ENCODE measurements at places on chromosomes 2 and 18.

GRCh38 chr18:42179542-42180121 lies 224.6 kb downstream of the PIK3C3 start:
- no peak for DNase-seq

- no peak for DNase-seq
Observed at GRCh38 chr18:54612237-54612636, 21.2 kb downstream of the DYNAP start.

DNA sequence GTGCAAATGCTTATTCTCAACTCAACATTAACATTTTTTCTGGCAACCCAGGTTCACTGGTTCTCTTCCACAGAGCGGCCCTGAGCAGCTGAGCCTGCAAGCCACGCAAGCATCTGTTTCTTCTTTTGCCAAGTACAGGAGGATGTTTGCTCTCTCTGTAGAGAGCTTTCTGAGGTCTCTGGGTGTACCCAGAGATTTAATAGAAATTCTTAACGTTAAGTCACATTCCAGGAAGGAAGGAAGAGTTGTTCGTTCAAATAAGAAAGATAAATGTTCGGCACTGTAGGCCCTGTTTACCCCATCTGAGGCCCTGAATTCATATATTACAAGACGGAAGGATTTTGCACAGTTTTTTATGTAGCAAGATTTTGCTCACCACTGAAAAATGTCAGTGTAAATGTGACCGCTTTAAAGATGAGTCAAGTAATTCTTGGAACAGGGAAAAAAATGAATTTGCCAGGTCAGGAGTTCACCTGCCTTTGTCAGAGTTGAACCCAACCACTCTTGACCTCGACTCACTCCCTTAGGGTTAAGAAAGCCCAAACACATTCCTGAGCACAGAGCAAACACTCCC lies 30.1 kb downstream of the KCTD18 start:
- no peak for DNase-seq

GRCh38 chr2:147027436-147027835 lies 817.4 kb upstream of the ACVR2A start:
- DNase-seq: no peak

DNA sequence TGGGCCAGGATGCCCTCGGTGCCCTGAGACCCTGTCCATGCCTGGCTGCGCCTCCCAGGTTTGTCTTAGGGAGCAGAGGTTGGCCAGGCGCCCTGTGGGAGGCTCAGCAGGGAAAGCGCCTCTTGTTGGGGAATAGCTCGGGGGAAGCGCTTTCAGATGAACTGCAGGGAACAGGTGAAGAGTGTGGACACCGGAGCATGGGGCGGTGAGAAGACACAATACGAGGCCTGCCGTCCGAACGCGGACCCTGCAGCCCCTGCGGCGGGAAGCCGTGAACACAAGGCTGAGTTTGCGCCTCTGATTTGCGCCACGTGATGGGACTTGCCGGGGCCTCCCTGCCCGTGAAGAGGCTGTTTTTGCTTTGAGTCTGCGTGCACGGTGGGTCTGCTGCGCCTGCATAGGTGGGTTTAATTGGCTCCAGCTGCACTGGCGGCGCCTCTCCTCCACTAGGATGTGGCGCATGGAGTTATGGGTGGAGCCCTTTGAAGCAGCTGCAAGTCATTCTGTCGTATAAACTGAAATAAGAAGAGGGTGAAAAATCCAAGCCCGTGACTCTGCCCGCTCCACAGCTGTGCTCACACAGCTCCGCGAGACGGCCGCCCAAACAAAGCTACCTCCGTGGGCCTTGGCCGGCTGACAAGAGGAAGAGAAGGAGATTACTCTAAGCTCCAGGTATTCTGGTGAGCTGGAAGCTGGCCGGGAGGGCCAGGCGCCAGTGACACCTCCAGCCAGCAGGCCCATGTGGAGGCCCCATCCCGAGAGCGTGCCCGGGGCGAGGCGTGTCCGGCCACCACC lies 103.5 kb upstream of the CTDP1 start:
- DNase-seq: no peak

GRCh38 chr2:76930056-76930744 lies 592.0 kb downstream of the LRRTM4 start:
- no peak for DNase-seq

- no peak for DNase-seq
Observed at GRCh38 chr18:31591628-31592027, at the start of gene TTR. TSS of gene TTR (plus strand) at chr18:31591877. CDS start at chr18:31591903, 26 bp downstream.

- DNase-seq: no peak
Observed at GRCh38 chr2:108354136-108354535, 23.6 kb upstream of the SULT1C4 start.

GRCh38 chr18:46246101-46246500 lies 141.9 kb downstream of the HAUS1 start:
- DNase-seq: no peak

DNA sequence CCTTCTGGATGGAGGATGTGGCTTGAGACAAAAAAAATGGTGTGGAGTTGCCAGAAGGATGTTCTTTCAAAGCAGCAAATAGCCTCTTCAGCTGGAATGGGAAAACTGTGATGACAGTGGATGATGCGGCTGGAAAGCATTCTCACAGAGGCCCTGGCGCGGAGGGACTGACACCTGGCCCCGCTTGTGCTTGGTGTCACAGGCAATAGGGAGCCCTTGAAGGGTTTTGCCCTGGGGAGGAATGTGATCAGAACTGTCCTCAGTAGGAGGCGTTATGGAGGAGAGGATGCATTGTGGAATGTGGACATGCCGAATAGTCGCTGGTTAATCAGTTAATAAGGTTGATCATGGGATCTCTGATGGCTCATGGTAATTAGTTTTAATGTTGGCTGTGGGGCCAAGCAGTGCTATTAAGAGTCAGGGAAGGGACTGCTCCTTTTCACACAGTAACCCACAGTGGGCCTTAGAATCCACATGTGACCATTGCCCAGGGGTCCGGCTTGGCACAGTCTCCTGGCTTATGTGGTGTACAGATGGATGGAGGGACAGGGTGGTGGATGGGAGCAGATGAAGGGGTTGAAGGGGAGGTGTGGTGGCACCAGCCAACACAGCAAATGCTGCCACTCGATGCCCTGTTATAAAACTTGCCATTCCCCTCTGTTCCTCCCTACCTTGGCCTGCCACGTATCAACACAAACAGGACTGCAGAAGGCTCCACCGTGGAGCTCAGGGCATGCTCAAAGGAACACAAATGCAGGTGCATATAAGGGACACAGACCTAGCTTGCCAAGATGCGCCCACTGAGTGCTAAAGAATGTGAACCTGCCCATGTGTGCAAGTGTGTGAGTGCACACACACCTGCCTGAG lies 71.7 kb downstream of the CIB4 start:
- DNase-seq: no peak

DNA sequence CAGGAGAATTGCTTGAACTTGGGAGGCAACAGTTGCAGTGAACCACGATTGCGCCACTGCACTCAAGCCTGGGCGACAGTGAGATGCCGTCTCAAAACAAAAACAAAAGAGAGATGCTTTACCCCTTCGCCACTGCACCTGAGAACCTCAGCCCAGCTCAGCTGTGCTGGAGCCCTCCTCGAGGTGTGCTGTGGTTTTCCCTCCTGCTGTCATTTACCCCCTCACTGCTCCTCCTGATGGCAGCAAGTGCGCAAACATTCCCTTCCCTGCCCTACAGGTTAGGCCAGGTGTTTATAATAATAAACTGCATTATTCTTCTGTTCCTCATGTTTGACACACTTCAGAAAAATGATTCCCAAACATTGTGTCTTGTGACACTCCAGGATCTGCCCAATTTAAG lies 8.4 kb downstream of the FBXO36 start:
- DNase-seq: no peak

DNA sequence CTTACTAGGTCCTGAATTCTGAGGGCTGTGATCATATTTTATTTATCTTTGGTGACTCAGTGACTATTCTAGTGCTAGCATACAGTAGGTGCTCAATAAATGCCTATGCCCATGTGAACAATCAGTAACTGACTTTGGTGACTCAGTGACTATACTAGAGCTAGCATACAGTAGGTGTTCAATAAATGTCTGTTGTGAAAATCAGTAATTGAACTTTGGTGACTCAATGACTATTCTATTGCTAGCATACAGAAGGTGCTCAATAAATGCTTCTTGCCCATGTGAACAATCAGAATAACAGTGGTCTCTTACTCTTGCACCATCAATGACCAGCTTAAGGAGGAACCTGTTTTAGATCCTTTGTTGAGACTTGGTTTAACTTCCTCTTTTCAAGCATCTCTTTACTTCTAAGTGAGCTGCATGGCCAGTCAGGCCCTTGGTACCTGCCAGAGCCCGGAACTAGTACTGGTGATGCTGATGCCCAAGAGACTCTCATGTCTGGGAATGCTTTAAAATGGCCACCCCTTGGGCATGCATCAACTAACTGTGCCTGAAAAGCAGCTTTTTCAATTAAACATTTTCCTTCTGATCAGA lies 214.9 kb upstream of the SPRED2 start:
- no peak for DNase-seq

GRCh38 chr2:23591111-23591510 lies 206.1 kb downstream of the KLHL29 start:
- DNase-seq: no peak

- no peak for DNase-seq
Observed at GRCh38 chr2:191979221-191979730, 132.4 kb upstream of the CAVIN2 start.

DNA sequence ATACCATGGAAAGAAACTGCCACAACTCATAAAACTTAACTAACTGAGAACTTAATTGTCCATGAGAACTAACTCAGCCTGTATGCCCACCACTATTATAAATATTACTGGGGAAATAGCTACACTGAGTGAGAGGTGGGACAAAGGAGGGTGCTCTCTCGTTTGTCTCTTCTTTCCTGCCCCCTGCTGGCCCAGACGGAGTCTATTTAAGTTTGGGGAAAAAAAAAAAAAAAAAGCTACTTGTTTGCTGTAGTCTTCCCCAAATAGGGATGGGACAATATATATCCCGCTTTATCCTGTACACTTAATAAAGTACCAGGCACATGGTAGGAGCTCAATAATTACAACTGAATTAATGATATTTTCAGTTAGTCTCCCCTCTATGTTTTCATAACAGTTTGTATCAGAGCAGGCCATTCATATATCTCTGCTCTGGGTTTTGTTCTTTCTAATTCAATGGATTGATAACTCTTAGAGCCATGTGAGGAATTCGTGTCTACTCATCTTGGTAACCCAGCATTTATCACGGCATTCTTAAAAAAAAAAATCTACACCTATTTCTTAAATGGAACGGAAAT lies 647.6 kb upstream of the PKDCC start:
- DNase-seq: no peak

DNA sequence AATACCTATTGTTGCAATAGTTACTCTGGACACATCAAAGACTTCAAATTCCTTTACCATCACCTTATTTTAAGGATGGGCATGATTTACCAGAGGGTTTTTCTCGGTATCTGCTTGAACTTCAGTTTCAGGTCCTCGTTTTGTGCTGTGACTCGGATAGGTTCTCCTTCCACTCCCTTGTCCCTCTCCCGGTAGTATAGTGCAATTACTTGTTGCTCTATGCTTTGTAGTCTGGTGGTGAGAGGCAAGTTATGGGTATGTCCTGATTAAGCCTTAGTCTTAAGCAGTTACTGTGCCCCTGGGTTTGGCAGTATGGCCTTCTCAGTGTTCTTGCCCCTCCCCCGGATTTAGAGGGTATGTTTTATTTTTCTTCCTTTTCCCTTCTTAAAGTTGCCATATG lies 96.6 kb downstream of the RHBDD1 start:
- DNase-seq: no peak

DNA sequence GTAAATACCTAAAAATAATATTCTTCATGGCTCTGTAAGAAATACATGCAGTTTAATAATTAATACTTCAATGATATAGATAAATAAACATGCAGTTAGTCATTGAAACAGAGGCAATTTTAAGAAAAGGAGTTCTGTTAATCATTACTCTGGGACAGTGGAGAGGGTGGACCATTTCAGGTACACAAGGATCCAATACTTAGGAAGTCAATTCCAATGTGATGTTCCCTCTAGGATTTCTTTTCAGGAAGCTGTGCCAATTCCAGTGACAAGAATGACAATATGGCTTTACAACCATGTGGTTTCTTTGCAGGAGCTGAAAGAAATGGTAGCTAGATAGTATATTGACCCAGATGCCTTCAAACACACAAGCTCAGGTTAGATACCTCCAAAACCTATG lies 175.8 kb upstream of the NETO1 start:
- no peak for DNase-seq

DNA sequence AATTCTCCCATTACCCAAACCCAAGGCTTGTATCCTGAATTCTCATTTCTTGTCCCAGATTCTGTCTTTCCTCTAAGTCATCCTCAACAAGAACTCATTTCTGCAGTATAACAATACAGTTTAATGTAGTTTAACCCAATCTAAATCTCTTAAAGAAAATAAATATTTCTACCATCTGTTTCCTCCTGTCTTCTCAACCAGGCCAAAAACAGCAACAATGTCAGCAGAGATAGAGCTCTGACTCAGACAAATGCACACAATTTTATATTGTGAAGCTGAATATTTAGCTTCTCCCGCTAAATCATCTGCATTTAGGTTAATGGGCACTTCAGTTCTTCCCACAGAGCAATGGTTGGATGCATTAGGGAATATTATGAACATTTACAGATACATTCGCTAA lies 35.7 kb upstream of the KYNU start:
- no peak for DNase-seq

- no peak for DNase-seq
Observed at GRCh38 chr2:29777161-29777560, 144.2 kb downstream of the ALK start.
